H9 (cell line): ENCODE measurements at places on chromosomes 12 and 14. TPM values are rescaled to one million over a fixed set of nuclear protein-coding genes. Genes with fewer than 3 reads are reported as not detected.
A peak's percentile ranks its signal among the peaks of the same experiment; 100 is the strongest.

- no peak for DNase-seq
Measured at GRCh38 chr12:42663621-42664020, 74.1 kb upstream of the PRICKLE1 start.

GRCh38 chr12:68081561-68081960, 78.0 kb downstream of the IFNG start:
- no peak for DNase-seq

DNA sequence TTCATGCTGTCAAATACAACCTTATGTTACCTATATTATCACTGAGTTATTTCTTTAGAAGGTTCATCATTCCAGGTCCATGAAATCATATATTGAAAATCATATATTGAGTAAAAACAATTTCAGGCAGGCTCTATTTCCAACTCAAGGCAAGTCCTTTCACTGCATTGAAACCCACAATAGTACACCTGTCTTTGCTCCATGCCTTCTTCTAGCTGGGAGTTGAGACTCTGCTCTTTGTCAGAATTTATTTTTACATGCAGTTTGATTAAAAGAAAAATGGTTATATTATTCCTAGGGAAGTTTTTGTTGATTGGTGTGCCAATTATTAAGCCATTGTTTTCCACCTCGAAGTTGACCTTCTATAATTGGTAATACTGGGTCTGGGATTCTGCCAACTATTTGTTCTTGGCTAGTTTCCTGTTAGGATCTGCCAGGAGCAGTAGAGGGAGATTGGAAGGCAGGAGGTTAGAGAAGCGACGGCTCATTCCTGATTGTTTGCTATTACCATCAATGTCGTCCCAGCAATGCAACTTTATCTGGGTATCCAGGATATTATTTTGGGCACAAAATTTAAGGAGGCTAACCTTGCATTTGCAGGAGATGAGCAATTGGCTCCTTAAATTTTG, 79.5 kb upstream of the MIS18BP1 start:
- DNase-seq: no peak

The LRRC10 gene
- not detected in 2 replicates for total RNA-seq

The PLEK2 gene
- total RNA-seq: not detected in 2 replicates

- DNase-seq: no peak
Measured at GRCh38 chr12:102642199-102642598, 161.8 kb upstream of the IGF1 start.

DNA sequence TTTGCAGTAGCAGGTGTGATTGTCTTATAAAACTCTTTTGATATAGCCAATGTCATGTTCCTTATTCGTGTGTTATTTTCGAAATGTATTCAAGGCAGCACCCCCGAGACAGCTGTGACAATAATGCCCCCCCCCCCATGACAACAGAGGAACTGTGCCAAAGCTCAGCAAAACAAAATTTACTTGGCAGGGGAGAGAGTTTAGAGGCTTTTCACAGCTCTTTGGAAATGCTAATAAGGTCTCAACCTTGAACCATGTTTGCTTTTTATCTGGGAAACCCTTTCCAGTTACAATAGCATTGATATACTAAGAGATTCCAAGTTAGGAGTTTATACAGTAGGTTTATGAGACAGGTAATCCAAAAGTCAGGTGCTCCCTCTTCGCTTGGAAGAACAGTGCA, 56.4 kb upstream of the USP44 start:
- DNase-seq: no peak

GRCh38 chr12:44968965-44969364, 81.9 kb downstream of the DBX2 start:
- no peak for DNase-seq

GRCh38 chr14:24607081-24607480, 2.4 kb downstream of the GZMH start:
- DNase-seq: no peak

- DNase-seq: peak; percentile 82
Measured at GRCh38 chr12:57521525-57522010, 1.1 kb upstream of the MBD6 start.

GRCh38 chr12:77153706-77154105, 88.3 kb upstream of the E2F7 start:
- no peak for DNase-seq

The KIF5A gene
- 17.7 and 18.5 TPM in 2 replicates for total RNA-seq

- DNase-seq: no peak
Measured at GRCh38 chr14:96790186-96790585, 7.0 kb upstream of the VRK1 start.

GRCh38 chr14:65502676-65503124, 90.2 kb downstream of the FUT8 start:
- DNase-seq: no peak

DNA sequence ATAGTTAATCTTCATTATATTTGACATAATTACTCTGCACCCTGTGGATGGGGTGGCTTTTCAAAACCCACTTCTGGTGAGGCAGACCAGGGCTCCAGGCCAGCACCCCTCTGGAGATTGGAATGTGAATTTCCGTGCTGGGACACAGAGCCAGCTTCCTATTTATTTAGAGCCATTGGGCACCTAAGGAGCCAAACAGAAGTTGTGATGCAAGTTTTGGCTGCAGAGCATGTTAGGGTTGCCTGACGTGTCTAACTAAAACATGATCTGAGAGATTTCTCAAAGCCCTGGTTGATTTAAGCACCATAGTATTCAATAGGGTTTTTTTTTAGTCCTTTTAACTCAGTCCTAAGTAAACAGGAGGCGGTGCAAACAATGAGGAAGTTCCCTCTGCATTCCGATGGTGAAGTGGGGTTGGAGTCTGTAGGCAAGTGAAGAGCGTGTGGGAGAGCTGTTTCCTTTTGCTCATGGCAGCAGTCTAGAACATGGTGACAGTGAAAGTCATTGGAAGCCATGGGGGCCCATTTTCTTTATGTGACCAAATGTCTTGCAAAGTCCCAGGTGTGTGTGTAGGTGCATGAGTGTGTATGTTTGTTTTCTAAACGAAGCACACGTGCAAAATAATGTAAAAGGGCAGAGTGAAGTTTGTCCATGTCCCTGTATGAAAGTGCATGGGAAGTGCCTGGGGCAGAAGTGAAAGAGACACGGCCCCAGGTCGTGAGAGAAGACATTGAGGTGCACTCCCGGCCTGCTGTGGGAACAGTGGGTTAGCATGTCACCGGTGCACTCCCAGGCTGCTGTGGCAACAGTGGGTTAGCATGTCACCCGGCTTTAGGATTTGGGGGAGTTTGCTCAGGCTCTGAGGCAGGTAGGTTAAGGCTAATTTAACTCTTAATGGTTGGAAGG, 117.7 kb downstream of the PRKCH start:
- DNase-seq: peak; percentile 41

The MEG3 gene
- total RNA-seq: 0.52 TPM in 1 of 2 replicates, not detected in the other

- no peak for DNase-seq
Measured at GRCh38 chr12:65800937-65801336, 23.3 kb upstream of the HMGA2 start.

- no peak for DNase-seq
Measured at GRCh38 chr14:57212919-57213318, 55.8 kb downstream of the EXOC5 start.

The RNF212B gene
- total RNA-seq: 0.15 and 0.39 TPM in 2 replicates

- no peak for DNase-seq
Measured at GRCh38 chr14:103551338-103551762, 11.1 kb downstream of the BAG5 start.

- DNase-seq: no peak
Measured at GRCh38 chr12:118238888-118239287, 103.0 kb downstream of the PEBP1 start.

DNA sequence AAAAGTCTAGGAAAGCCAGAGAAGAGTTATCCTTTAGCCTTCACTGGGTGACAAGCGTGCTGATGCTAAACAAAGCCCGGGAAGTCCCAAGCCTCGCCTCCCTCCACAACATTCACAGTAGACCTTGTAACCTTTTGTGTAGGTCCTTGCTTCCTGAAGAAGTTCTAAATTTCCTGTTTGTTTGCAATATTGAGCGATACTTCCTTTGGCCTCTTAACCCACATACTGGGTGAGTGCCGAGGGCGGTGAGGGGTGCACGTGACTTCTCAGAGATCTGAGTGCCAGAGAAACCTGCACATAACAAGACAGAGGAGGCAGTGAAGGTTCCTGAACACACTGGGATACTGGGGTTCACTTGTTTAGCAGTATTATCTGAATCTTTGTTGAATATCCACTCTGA, 134.3 kb downstream of the PLXNC1 start:
- no peak for DNase-seq

DNA sequence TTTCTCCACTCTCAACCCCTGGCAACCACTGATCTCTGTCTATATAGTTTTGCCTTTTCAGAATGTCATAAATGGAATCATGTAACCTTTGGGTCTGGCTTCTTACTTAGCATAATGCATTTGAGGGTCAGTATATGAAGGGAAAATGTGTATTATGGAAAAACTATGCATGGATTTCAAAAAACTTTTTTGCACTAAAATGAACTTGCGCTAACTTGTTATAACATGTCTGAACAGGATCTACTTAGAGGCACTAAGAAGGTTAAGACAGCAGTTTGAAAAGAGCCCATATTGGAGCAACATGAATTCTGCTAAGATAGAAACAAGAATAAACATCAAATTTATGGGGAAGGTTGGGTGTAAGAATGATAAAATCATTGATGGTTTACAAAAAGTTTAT, 29.1 kb downstream of the SLC39A9 start:
- no peak for DNase-seq

The APOF gene
- total RNA-seq: not detected in 2 replicates

GRCh38 chr14:64074961-64075612, 219.1 kb downstream of the ESR2 start:
- DNase-seq: no peak

DNA sequence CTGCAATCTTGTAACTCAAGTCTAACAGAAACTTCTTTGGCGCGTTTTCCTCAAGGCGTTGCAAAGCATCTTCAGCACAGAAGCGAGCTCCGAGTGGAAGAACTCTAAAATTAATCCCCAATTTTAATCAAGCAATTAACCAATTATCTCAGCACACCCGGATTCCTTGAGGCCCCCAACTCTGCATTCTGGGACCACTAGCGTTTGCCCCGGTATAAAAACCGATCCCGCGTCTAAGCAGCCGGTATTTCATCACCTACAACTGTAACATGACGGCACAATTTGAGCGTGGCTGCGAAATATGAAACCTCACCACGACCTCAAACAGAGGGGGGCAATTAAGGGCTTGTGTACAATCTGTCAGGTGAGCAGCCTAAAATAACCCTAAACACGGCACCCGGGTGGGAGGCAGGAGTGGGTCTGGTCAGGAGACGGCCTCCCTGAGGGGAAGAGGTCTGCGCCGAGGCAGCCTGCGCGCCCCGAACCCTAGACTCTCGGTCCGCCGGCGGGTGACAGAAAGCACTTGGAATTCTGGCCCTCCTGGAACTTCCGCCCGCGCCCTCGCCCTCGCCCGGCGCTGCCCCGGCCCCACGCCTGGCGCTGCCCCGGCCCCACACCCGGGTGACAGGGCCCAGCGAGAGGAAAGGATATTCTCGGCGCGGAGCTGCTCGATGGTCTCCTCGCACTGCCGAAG, 594 bp downstream of the ZCCHC8 start:
- DNase-seq: peak; percentile 59

DNA sequence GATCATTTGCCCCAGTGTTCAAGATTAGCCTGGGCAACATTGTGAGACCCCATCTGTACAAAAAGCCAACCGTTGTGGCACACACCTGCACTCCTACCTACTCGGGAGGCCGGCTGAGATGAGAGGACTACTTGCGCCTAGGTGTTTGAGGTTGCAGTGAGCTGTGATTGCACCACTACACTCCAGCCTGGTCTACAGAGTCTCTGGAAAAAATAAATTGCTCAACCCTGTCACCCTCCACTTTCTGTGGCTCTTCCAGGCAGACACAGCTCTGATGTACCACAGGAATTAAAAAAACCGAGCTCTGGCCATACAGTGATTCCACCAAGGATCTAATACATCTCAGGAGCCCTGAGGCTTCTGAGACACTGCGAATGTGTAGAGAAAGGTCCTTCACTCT, 14.4 kb downstream of the TIMELESS start:
- DNase-seq: no peak

DNA sequence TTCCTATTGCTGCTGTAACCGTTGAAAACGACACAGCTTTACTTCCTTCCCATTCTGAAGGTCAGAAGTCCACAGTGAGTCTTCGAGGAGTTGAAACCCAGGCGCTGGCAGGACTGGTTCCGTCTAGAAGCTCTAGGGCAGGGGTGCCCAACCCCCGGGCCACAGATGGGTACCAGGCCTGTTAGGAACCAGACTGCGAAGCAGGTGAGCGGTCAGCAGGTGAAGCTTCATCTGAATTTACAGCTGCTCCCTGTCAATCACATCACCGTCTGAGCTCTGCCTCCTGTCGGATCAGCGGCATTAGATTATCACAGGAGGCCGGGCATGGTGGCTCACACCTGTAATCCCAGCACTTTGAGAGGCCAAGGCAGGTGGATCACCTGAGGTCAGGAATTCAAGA, 12.6 kb upstream of the SFSWAP start:
- DNase-seq: no peak

- no peak for DNase-seq
Measured at GRCh38 chr14:100498068-100498467, 89.1 kb downstream of the BEGAIN start.

- DNase-seq: peak; percentile 43
Measured at GRCh38 chr14:72892103-72892878, 1.6 kb downstream of the DPF3 start.

The TAS2R7 gene
- not detected in 2 replicates for total RNA-seq

GRCh38 chr12:14403711-14404196, 38.3 kb downstream of the ATF7IP start:
- no peak for DNase-seq

- DNase-seq: no peak
Measured at GRCh38 chr12:19553175-19553574, 113.9 kb downstream of the AEBP2 start.

DNA sequence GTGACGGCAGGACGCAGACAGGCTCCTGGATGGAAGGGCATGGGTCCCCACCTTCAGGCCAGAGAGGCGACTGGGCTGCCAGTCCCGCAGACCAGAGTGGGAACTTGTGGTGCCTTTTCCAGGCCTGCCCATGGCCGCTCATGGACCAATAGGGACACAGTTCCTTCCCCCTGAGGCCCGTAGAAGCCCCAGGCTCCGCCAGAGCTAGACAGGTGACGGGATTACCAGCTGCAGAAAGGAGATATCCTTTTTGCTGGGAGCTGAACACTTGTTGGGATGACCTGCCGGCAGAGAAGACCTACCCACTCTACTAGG, 73.6 kb upstream of the RASSF8 start:
- DNase-seq: peak; percentile 61

- no peak for DNase-seq
Measured at GRCh38 chr12:59499774-59500173, 96.1 kb upstream of the SLC16A7 start.

DNA sequence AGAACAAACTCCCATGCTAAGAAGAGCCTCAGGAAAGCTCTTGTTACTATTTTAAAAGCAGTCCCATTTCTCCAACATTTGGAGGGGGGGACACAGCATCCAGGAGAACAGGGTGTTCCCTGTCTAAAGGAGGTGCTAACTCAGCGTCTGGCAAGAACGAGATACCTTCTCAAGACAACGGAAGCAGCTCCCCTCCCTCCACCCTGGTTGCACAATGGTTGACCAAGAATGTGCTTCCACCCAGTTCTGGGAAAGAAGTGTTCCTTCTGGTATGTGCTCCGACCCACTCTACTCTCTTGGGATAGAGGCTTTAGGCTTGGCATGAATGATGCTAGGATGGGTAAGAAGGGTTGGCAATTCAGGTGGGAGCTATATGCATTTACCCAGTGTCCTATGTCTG, 1.5 kb upstream of the KRT6A start:
- DNase-seq: no peak

- DNase-seq: no peak
Measured at GRCh38 chr14:85293612-85294234, 236.2 kb upstream of the FLRT2 start.

The DNAJC22 gene
- total RNA-seq: 2.6 and 3.2 TPM in 2 replicates

The NPAS3 gene
- 0.17 and 0.22 TPM in 2 replicates for total RNA-seq
